ENCODE measurements at places on chromosomes 16 and 17.

GRCh38 chr17:19359151-19359550 is 3.4 kb downstream of the B9D1 start:
- DNase-seq: no peak

DNA sequence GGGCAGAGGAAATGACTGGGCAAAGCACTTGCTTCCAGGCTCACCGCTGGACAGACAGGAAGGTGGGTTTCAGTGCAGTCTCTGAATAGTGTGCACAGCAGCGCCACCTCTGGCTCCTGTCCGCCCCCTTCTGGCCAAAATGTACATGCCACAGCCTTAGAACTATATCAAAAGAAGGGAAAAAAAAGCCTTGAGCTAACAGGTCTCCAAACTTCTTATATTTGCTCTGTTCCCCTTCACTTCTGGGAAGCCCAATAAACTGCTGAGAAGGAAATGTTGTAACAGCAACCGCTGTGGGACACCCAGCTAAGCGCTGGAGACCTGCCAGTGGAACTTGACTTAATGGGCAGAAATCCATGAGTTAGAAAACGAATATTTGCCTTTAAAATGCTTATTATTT is 17.5 kb downstream of the COG7 start:
- DNase-seq: no peak

DNA sequence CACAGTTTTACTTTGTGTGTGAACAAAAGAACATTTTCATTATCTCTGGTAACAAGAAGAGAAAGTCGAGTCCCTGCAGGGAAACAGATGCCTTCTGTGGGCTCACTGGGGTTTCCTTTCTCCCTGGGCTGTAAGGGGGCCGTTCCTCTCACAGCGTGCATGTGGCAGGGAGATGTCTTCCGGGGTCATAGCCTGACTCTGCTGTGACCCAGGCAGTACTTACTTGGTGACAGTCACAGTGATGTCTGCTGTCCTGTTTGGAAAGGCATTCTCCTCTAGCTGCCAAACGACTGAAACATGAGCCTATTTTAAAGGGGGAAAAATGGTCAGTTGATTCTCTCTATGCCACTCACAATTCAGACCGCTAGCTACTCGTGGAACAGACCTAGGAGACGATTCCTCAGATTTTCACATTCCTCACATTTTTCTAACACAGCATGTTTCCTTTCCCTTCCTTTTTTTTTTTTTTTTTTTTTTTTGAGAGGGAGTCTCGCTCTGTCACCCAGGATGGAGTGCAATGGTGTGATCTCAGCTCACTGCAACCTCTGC is 7.3 kb downstream of the HASPIN start:
- no peak for DNase-seq

DNA sequence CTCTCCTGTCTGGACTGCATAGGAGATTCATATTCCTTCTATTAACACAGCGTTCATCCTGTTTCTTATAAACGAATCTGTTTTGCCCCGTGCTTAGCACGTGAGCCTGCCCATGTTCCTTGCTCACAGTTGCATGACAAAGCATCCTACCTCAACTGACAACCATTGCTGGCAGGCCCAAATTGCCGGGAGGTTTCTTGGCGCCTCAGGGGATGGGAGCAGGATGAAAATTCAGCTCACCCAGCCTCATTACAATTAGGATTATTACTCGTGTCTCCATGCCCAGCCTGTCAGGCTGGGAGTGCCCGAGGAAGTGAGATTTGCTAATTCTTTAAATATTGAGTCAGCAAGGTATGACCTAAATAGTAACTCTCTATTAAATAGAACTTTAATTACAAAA is 36.7 kb upstream of the HELZ start:
- no peak for DNase-seq

DNA sequence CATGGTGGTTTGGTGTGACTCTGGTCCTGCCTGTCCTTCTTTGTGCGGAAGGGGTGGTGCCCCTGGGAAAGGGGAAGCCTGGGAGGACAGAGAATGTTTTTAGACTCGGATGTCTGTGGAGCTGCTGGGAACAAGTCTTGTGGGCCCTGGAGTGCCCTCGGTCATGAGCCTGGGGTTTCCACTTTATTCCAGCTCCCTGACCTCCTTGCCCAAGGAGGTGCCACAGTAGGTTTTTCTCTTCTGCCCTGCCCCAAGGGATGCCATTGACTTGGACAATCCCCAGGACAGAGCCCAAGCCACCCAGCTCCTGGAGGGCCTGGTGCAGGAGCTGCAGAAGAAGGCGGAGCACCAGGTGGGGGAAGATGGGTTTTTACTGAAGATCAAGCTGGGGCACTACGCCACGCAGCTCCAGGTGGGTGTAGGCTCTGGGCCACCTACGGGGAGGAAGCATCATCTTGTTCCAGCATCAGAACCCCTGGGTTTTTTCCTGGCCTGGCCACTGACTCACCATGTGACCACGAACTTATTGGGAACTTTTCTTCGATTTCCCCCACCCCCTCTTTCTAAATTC is 1.4 kb downstream of the STAT5A start:
- no peak for DNase-seq

All from NCI-H1105 (cell line).